ENCODE measurements at places on chromosomes 6 and 20.

DNA sequence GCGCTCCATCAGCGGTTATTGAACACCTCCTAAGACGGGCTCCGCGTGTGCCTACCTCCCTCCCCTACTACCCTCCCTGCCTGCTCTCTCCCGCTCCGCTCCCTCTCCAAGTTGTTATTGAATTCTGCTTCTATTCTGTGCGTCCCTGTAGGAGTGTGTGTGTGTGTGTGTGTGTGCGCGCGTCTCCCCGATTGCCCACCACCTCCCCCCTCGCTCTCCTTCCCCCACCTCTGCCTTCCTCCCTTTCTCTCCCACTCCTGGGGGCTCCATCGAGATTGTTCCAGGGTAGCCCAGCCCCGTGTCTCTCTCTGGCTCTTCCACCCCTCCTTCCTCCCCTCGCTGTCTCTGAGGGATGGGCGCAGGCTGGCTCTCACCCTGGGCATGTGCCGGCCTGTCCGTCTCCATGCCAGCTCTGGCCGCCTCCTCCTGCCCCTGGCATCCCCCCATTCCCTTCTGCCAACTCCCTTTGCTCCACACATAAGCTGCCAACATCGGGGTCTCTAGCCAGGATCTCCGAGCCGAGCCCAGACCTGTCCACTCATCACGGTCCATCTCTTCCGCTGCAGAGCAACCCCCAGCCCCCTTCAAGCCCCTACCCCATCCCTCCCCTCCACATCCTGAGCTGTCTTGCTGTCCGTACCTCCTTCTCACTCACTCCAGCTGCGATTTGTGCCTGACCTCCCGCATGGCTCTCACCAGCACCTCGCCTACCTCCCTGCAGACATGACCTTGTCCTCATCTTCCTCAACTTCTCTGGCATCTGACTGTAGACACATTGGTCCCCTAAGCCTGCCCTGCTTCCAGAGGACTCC, 68.5 kb downstream of the SRC start:
- DNase-seq: no peak

DNA sequence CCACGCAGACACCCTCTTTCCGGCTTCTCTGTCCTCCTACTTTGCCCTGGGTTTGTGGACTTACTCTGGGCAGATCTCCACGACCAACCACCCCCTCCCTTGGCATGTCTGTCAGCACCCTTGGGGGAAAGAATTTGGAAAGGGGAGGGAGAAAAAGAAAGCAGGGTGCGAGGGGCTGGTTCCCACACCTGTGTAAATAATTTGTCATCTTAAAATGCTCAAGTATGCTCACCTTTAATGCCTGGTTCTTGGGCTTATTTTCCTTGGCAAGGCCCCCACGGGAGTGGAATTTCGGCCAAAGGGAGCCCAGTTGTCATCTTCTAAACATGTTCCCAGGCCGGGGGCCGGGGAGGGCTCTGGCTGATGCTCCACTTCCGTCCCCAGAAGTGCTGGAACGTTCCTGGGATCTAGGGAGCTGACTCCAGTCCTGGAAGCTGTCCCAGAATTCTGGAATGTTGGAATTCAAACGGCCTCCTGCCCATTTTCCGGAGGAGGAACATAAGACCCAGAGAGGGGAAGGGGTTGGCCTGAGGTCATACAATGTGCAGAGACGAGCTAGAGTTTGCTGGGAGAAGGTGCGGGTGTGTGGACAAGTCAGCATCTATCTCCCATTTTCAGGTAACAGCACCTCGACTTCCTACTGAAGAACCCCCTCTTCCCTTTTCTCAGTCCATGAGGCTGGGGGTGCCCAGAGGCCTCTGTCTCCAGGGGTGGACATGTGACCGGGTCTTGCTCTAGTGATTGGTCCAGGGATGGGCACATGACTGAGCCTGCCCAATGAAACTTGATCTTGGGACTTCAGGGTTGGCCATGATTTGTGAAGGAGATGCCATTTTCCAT, 122.3 kb downstream of the CEBPB start:
- DNase-seq: no peak

- DNase-seq: no peak
Observed at GRCh38 chr6:44668976-44669934, 281.7 kb downstream of the CDC5L start.

DNA sequence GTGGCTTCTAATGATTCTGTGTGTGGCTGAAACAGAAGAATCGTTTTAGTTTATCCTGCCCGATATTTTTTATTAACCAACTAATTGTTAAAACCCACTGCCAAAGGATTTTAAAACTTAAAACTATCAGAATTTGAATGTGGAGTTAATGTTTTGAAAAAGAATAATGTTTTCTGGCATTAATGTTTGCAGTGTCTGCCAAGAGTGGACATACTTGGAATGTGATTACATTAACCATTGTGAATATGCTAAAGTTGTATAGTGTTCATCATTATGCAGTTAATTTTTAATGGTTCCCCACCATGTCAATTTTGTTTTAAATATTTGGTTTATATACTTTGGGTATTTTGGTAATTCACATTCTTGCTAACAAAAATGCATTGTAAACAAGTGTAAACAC, 24.4 kb downstream of the DCBLD1 start:
- DNase-seq: no peak

DNA sequence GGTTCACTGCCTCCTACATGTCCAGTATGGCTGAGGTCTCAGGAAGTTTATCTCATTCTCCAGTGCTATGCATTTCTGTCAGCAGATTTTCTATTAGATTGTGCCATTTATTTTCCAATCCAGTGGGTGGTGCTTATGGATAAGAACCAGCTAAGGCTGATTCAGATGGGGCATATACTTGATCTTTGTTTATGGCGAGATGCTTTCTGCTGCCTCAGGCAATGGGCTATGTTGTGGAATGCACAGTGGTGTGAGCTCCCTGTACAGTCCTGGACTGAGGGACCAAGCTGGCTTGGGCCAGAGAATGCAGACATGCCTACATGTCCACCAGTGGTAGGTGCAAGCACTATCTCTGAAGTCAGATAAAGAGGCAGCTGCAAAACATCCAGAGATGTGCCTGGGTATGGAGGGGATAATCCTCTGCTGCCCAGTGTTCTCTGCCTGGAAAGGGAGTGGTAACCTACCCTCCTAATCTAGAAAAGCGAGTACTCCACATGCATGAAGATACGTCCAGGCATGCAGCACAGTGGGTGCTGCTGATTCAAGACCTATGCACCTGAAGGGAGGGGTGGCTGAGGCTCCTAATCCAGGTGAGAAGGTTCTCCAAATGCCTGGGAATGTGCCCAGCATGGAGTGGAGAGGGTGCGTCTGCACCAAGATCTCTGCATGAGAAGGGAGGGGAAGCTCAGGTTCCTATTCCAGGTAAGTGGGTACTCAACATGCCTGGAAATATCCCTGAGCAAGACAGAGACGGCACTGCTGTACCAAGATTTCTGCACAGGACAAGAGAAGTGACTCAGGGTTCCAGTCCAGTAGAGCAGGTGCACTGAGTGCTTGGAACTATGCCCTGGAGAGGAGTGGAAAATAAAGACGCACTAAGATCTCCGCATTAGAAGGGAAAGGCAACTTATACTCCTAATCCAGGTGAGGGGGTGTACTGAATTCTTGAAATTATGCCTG, 9.4 kb downstream of the CST4 start:
- DNase-seq: no peak

- no peak for DNase-seq
Observed at GRCh38 chr20:62177307-62177706, 5.5 kb upstream of the MTG2 start.

- no peak for DNase-seq
Observed at GRCh38 chr6:36419310-36419709, 23.3 kb downstream of the PXT1 start.

GRCh38 chr6:30349421-30350177, 4.6 kb downstream of the RPP21 start:
- DNase-seq: no peak
